Myocyte (in vitro differentiated cells): ENCODE measurements at places on chromosomes 3 and 15.
A peak's percentile ranks its signal among the peaks of the same experiment; 100 is the strongest.

DNA sequence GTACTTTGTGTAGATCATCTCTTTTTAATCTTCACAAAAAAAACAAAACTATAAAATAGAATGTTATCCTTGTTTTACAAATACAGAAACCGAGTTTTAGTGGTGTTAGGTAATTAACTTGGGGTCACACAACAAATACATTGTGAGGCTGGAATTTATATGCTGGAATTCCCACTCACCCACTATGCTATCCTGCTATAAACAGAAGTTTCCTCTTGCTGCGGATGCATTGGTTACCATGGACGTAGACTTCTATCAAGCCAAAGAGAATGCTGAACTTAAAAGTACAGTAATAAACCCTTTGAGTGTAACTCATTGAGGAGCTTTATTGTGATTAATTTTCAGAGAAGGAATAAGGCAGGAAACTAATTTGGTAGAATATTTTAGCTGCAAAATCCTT lies 9.2 kb downstream of the SNAP23 start:
- DNase-seq: no peak

- peak; percentile 18 for DNase-seq
Measured at GRCh38 chr3:36904641-36905040, 40.2 kb downstream of the TRANK1 start.

- peak; percentile 18 for DNase-seq
Measured at GRCh38 chr3:126351086-126351770, 6.0 kb downstream of the KLF15 start.

DNA sequence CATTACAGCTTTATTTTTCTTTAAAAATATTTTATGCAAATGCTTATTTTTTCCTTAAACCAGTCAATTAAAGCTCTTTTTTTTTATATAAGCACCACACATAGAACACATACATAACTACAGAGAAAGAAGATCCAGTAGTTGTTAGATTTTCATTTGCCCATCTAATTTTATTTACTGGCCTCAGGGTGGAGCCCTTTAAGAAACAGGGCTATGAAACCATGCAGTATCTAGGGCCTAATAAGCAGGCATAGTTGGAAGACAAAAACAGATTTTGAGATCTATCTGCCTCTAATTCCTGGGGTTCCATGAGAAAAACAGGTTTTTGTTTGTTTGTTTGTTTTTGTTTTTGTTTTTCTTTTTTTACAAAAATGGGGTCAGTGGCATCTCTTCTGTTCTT lies 120.6 kb downstream of the BCHE start:
- no peak for DNase-seq

- DNase-seq: peak; percentile 57
Measured at GRCh38 chr3:50164984-50165909, 10.1 kb downstream of the SEMA3F start.

GRCh38 chr3:14453876-14454638 lies 51.7 kb downstream of the SLC6A6 start:
- DNase-seq: no peak

GRCh38 chr3:177312491-177312890 lies 115.2 kb upstream of the TBL1XR1 start:
- no peak for DNase-seq

DNA sequence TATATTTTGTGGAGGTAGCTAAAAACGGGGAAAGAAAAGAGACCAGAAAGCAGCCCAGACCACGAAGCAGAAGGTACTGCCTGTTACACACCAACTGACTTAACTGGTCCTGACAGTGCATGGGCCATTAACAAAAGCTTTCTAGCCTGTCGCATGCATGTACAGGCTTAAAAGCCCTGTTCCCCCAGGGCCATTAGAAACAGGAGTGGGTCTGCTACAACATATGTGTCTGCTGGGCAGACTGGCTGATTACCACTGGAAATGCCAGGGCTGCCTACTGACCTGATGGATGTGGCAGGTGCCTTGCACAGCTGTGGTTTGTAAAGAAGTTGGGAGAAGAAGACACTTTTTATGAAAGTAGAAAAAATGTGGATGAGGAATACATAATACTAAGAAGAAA lies 137.4 kb downstream of the GAP43 start:
- peak; percentile 55 for DNase-seq

DNA sequence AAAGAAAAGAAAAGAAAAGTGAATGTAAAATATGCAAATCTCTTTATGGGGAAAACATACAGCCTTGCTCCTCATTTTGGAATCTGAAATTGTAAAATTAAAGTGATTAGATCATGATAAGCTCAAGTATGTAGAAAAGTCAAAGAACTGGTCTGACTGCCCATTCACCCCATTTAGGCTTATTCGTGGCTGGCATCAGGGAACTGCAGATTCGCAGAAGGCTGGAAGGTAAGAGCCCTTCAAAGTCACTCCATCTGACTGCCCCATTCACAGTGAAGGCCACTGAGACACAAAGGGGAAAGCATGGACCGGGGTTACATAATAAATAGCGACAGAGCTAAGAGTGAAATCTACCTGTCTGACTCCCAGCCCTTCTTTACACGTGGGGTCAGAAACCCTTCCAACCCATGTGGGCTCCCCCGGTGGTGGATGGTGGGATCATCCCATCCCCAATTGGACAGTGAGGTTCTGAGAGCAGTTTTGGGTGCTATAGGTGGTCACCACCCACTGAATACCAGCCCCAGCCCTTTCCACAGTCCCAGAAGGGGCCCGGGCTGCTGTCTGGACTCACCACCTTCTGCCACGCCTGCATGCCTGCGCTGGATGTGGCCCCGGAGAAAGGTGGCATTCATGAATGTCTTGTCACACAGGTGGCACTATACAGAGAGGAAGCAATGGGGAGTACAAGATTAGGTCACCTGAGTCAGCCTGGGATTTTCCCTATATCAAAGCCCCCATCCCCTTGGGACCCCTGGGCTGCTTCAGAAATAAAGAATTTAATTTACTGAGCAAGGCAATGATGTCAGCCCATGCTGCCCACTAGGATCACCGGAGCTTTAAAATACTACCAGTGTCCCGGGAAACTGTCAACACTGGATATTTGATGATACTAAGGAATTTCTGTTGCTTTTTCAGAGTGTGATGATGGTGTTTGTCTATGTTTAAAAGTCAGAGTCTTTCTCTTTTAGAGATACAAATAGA lies 17.9 kb downstream of the DZIP1L start:
- DNase-seq: no peak

DNA sequence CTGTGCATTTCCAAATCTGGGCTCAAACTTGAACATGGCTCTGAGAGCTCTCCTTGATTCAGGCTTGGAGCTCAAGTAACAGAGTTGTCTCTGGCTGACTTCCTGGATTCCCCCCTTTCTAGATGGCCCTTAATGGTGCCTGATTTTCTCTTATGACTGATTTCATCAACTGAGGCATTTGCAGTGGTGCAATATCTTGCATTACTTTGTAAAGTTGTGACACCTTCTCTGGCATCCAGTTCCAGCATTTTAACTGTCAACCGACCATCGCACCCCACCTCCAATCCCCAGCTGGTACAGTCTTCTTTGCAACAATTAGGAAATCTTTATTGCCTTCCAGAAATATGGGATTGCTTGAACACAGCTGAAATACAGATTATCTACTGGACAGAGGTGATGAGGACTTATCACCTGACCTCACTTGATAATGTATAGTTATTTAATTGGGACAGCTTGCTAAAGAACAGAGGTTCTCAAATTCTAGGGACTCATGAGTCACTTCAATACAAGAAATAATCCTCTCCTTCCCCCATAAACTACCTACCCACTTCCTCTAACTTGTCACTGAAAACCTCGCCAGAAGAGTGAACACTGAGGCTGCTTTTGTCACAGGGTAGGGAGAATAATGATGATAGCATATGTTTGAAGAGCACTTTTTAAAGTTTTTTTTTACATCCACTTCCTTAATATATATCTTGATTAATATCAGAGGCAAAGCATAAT lies 41.8 kb downstream of the FILIP1L start:
- no peak for DNase-seq

- no peak for DNase-seq
Measured at GRCh38 chr15:61116825-61117224, 112.3 kb downstream of the RORA start.

- no peak for DNase-seq
Measured at GRCh38 chr15:40451527-40452158, 10.9 kb downstream of the BAHD1 start.

- DNase-seq: no peak
Measured at GRCh38 chr3:56620371-56620770, 62.7 kb downstream of the TASOR start.

GRCh38 chr3:100992231-100993012 lies 799 bp downstream of the ABI3BP start:
- DNase-seq: peak; percentile 67

GRCh38 chr3:19467761-19468160 lies 319.5 kb downstream of the KCNH8 start:
- no peak for DNase-seq

- no peak for DNase-seq
Measured at GRCh38 chr15:65042776-65043327, 2.3 kb upstream of the SLC51B start.

GRCh38 chr15:53160092-53160704 lies 370.1 kb upstream of the ONECUT1 start:
- no peak for DNase-seq

- no peak for DNase-seq
Measured at GRCh38 chr3:194377708-194378107, 8.2 kb upstream of the LRRC15 start.

DNA sequence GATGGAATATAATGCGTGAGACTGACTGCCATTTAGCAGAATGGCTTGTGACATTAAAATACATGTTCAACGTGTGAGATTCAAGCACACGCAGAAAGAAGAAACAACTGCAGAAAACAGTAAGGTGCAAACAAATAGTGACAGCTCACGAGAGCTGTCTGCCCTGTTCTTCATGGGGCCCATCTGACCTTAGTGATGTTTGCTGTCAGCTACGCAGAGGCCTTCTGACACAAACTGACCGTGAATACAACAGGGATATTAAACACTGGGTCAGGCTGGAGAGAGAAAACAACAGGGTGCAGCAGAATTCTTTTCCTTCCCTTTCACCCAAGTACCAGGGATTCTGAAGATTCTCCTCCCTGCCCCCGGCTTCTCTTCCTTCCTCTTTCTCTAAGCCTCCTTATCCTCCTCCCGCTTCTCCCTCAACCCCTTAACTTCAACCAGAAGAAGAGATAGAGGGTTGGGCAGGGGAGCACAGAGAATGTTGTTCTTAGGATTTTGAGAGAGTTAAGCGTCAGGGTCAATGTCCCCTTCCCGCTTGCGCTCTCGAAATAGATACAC lies 2.1 kb downstream of the TNFAIP8L3 start:
- DNase-seq: no peak

DNA sequence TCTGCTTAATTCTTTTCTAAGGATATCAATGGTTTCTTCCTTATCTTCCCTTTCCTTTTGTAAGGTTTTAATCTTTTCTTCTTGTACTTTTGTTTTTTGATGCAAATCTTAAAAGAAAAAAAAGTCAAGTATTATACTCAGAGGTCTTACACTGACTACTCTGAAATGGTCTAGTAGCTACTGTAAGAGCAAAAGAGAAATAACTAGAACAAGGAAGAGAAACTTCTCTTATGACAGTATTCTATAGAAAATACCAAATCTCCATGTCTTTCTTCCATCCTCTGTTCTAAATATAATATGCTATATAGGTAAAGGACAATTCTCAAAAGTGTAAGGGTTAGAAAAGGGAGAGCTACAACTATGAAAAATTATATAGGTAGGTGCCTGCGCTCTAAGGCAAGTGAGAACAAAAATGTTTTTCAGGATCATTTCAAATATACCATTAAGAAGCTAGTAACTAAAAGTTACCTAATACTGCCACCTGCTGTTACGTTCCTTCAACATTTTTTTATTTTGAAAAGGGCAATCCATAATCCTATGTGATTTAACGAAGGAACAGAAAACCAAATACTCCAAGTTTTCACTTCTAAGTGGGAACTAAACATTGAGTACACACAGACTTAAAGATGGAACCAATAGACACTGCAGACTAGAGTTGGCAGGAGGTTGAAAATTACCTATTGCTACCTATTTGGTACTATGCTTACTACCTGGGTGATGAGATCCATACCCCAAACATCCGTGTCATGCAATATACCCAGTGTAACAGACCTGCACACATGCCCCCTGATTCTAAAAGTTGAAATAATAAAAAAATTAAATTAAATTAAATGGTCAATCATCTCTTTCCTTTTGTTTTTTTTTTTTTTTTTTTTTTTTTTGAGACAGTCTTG lies 36.7 kb downstream of the CIP2A start:
- DNase-seq: peak; percentile 62

GRCh38 chr3:1783995-1784394 lies 314.7 kb upstream of the CNTN4 start:
- no peak for DNase-seq

- no peak for DNase-seq
Measured at GRCh38 chr3:117192888-117193287, 483.3 kb downstream of the TUSC7 start.

GRCh38 chr3:51676102-51676640 lies 5.1 kb downstream of the TEX264 start:
- DNase-seq: no peak

DNA sequence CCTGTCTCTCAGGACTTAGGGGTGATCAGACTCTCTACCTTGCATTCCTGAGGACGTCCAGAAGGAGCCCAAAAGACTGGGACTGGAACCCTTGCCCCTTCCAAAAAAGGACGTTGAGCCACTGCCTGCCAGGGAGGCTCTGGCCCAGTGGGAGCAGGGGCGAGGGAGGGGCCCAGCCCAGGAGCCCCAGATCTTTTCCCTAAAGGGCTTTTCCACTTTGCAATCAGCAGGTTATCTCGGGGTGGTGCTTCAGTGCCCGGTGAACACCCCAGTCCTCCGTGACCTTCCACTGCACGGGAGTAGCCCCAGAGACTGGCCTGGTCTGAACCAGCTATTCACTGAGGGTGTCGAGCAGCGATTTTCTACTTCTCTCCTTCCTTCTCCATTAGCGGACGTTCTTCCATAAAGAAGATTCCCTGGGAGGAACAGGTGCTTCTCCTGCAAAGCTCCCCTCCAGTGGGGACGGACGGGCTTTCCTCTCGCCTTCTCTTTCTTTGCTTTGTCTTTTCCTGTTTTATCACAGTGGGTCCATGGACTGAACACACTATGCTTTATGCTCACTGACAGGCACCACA lies 113.7 kb downstream of the CHSY1 start:
- no peak for DNase-seq

GRCh38 chr3:161818106-161818505 lies 321.5 kb downstream of the OTOL1 start:
- peak; percentile 30 for DNase-seq

DNA sequence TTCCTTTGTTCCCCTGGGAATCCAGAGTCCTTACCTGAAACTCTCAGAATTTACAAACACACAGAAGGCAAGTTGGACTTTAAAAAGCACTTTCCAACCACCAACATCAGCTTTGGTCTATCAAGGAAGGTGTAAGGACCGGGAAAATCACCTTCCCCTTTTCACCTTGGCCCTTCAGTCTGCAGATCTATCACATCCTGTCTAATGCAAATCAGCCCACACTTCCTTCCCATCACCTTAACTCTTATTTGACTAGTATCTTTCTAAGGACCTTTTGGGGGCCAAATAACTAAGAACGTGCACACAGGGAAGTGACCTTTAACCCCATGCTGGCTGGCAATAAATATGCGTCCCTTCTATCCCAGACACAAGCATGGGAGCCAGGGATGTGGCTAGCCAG lies 320.6 kb downstream of the ARRDC4 start:
- no peak for DNase-seq
